Vagina (tissue), 2 donors: ENCODE measurements at places on chromosomes 3 and 15. TPM values are rescaled to one million over a fixed set of nuclear protein-coding genes. Genes with fewer than 3 reads are reported as not detected.

Gene CDCP1
- 27.5 TPM for total RNA-seq

Gene FETUB
- 3.7 TPM for total RNA-seq

Gene APOD
- 549 TPM for total RNA-seq

Gene LYZL4
- not detected for total RNA-seq

Gene LDHAL6B
- total RNA-seq, result not detected

Gene RBMS3
- 70.0 TPM for total RNA-seq

DNA sequence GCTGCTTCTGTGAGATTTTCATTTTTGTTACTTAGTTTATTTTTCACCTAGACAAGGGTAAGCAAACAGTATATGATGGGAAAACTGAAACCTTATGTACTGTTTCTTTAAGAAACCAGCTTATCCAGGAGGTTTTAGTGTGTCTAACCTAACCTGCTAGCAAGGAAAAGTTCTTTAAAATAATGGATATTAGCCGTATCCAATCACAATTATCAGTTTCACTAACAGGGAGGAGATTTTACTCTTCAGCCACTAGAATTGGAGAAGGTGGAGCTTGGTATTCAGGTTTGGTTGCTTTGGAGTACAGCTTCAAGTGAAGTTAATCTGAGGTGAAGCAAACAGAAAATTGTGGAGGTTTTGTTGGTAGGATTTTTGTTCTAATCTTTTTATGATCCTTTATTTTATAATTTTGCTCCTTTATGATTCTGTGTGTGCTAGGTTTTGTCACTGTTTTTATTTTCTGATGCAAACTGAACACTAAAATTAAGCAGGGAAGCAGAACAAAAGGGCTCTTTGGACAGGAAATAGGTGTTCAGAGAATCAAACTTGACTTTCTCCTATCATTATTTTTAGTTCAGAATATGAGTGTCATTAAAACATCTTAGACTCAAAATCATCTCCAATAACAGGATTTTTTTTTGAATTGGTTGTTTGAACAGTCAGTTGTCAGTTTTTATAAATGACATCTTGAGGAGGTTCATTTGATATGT lies 13.0 kb downstream of the ZFAND6 start:
- DNase-seq, result no peak

- no peak for DNase-seq
Measured at GRCh38 chr15:88654430-88655102, 15.8 kb downstream of the ISG20 start.

DNA sequence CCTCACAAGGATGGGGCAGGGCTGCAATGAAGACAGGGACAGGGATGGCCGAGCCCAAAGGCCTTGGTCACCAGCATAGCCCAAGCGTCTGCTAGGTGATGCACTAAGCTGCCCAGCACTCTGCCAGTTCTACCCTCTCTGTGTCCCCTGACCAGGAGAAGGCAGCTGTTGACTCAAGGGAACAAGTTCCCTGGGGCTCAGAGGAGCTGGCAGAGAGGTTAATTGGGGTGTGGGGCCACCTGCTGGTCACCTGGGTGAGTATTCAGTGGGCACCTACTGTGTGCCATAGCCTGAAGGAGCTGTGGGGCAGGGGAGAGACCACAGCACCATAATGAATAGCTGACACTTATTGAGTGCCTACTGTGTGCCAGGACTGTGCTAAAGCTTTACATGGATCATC lies 22.0 kb upstream of the DOCK3 start:
- no peak for DNase-seq

- DNase-seq, result no peak
Measured at GRCh38 chr3:154143873-154144272, 22.7 kb downstream of the ARHGEF26 start.

DNA sequence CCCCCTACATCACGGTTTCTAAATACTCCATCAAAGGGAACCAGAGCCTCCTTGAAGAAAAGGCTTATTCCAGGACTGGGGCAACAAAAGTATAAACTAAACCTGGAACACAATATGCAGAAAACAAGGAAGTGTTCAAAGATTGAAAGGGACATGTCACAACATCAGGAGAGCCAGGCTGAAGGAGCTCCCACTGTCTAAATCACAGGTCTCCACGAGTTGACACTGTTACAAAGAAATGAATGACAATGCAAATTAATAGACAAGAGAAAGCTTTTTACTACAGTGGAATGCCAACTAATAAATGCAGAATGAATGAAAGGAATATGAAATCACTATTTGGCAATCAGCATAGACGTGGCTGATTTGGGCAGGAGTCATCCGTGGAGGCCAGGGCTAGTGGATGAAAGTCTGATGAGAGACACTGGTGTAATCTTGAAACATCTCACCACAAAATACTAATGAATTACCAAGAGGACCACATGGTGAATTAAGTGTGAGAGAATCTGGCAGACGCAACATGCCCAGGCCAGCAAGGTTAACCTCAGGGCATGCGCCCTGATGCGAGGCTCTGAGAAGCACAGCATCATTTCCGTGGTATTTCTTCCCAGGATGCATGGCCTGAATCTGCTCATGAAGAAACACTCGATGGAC lies 123.8 kb upstream of the TJP1 start:
- DNase-seq, result no peak

GRCh38 chr3:73667889-73668288 lies 43.1 kb upstream of the PDZRN3 start:
- no peak for DNase-seq
